Fibroblast of gingiva (primary cell): ENCODE measurements at places on chromosomes 7 and 10.

GRCh38 chr10:36256166-36256565 lies 614.1 kb upstream of the FZD8 start:
- peak; percentile 89 for DNase-seq

DNA sequence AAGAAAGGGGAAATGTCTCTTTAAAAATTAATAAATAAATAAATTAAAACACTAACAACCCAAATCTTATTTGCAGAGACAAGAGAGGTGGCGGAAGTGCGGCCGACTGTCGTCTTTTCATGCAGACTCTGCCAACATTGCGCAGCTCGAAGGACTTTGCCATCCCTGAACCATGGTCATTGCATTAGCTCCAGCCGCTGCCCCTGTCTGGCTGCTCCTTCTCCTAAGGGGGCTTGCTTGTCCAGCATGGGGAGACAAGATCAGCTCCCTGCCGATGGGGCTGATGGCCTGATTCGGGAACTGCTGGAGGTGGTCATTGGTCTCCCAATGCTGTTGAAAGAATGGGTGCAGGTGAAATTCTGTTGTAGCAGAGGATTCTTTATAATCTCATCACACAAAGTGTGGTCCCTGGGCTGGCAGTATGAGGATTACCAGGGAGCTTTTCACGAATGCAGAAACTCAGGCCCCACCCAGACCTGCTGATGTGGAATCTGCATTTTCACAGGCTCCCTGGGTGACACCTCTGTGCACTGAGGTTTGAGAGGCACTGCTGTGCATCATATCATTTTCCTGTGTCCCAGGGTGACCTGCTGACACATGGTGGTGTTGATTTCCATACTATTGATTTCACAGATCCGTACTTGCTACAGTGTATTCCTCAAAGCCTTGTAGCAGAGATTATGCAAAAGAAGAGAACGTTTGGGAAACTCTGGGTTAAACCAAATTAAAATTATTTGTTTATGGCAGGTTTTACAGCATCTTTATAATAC lies 172.4 kb upstream of the ZMIZ1 start:
- DNase-seq = no peak

DNA sequence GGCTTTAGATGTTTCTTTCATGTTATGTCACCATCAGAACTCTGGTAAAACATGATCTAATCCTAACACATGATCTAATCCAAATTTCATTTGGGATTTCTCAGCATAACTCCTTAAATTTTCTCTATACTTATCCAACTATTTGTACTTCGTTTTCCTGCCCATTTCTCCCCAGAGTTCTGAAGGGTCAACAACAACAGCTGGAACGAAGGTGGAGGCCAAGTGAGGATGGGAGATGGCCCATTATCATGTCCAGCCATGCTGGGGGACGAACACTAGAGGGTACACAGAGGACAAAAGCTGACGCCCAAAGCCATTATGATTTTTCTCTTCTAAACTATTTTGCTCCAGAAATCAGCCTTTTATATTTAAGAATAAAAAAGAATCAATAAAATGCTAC lies 185.4 kb downstream of the DOCK4 start:
- no peak for DNase-seq

- no peak for DNase-seq
These were observed 380.6 kb upstream of the IGFBP3 start for GRCh38 chr7:46301677-46302076.

DNA sequence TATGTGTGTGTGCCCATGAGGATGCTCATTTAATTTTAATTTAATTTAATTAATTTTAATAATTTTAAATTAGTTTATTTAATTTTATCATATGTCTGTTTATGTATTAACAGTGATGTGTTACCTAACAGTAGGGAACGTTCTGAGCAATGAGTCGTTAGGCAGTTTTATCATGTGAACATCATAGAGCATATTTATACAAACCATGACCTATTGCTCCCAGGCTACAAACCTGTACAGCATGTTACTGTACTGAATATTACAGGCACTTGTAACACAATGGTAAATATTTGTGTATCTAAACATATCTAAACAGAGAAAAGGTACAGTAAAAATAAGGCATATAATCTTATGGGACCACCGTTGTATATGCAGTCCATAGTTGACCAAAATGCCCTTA lies 13.7 kb upstream of the CFAP69 start:
- no peak for DNase-seq

DNA sequence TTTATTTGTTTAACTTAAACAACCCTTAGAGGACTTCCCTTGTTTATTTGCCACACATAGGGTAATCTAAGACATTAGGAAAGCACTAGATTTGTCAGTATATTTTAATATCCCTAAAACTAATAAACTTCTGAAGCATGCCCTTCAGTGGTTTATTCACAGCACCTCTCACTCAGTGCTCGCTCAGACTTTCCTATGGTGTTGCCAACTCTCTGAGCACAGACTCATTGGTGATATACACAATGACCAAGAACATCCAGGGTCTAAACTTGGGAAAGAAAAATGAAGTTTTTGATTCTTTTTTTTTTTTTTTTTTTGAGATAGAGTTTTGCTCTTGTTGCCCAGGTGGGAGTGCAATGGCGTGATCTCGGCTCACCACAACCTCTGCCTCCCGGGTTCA lies 82.2 kb downstream of the RAB11FIP2 start:
- DNase-seq = peak; percentile 13

GRCh38 chr10:69845574-69846292 lies 44.0 kb downstream of the COL13A1 start:
- DNase-seq = peak; percentile 65

DNA sequence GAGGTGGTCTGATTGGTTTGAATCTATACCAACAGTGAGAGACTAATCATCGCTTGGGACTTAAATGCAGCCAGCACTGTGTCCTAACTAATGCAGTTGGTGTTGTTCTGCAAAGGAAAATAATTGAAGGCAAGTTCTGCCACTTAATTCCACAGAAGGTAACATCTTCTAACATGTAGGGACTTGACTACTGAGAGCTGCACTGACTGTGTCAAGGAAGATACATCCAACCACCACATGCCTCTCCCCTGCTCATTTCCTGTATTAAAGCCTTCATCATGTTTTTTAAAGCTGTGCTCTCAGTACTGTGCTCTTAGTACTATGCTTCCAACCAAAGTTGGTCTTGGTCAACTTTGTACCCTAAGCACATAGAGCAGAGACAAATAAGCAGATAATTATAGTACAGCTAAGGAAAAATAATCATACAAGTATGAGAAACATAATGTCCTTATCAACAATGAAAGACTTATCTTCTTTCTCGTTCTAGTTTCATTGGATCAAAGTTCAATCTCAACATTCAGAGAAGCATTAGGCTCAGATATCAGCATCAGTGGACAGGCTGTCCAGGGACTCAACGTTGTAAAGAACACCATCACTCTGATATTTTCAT lies 2.8 kb upstream of the CYP3A4 start:
- no peak for DNase-seq

DNA sequence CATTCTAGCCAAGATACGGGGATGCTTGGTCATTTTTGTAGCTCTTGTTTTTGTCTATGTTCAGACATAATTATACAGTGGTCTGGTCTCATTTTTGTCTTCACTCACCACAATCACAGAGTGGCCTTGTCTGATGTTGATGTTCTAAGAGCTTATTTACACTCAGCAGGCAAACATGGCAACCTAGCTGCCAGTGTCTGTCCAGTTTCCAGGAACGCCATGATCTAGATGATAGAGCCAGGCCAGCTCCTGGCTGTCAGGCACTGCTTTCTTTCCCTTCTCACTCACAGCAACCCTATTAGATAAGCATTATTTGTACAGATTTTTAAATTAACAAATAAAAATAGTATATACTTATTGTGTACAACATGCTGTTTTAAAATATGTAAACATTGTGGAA lies 98.6 kb upstream of the PHF14 start:
- no peak for DNase-seq

GRCh38 chr10:6721480-6721879 lies 141.4 kb upstream of the PRKCQ start:
- peak; percentile 96 for DNase-seq

GRCh38 chr7:114657279-114657678 lies 242.7 kb downstream of the FOXP2 start:
- no peak for DNase-seq

DNA sequence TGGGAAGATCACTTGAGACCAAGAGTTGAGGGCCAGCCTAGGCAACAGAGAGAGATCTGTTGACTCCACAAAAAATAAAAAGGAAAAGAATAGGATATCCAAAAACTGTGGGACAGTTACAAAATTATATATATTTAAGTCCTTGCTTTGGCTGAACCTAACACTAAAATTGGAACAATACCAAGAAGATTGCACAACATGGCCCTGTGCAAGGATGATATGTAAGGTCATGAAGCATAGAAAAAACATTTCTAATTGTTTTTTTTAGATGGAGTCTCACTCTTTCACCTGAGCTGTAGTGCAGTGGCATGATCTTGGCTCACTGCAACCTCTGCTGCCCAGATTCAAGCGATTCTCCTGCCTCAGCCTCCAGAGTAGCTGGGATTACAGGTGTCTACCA lies 139.0 kb downstream of the TPST1 start:
- peak; percentile 63 for DNase-seq

GRCh38 chr7:47521011-47521795 lies 60.7 kb downstream of the TNS3 start:
- DNase-seq = no peak

GRCh38 chr10:10804998-10805740 lies 212.5 kb upstream of the CELF2 start:
- peak; percentile 59 for DNase-seq

DNA sequence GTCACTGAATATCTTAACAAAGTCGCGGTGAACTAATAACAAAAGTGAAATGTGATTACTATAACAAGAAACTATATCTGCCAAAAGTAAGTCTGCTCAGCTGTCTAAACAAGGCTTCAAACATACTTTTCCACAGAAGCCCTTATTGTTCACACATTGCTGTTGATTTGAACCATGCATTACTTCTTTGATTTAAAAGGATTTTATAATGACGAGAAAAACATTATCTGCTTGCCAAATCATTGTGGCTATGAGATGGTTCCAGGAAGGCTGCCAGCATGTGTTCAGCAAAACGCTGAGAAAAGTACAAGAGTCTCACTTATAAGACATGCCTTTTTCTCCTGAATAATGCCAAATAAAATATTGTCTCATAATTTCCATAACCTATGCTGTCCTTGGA lies 24.4 kb downstream of the RNF133 start:
- DNase-seq = peak; percentile 78

DNA sequence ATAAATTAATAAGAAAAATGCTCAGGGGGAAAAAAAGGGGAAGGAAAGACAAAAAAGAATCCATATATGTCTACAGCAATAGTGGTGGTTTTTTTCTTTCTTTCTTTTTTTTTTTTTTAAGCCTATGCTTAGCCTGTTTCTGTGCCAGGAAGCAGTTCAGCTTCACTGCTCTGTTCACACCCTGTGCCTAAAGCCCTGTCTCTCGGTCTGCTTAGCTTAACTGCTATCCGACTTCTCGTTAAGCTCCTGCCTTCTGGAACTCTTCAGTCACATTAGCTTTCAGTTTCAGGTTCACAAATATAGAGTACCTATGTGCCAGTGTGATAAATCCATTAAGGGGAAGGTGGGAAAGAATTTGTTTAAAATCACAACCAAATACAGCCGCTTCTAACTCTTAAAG lies 26.5 kb upstream of the NRG3 start:
- no peak for DNase-seq

DNA sequence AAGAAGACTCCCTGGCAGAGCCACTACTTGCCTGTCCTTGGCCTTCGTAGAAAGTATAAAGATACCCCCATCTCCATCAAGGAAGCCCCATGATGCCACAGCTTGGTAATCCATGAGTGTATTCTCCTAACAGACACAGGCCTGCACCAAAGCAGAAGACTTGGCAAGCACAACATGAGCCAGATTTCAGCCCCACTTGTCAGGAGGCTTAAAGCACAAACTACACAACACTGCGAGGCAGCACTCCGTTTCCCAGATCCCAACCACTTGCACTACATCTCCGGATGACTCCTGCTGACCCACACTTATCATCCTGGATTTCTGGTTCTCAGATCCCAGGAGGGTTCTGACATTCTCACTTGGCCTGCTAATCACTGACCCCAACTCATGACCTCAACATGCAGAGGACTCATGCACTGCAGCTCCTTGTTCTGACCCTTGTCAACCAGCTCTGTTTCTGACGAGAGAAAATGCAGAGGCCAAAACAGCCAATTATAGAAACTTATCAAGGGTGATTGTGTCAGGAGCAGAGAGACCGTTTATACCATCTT lies 100.8 kb downstream of the RELN start:
- DNase-seq = no peak

GRCh38 chr7:122689346-122690109 lies 9.4 kb downstream of the RNF133 start:
- DNase-seq = no peak

DNA sequence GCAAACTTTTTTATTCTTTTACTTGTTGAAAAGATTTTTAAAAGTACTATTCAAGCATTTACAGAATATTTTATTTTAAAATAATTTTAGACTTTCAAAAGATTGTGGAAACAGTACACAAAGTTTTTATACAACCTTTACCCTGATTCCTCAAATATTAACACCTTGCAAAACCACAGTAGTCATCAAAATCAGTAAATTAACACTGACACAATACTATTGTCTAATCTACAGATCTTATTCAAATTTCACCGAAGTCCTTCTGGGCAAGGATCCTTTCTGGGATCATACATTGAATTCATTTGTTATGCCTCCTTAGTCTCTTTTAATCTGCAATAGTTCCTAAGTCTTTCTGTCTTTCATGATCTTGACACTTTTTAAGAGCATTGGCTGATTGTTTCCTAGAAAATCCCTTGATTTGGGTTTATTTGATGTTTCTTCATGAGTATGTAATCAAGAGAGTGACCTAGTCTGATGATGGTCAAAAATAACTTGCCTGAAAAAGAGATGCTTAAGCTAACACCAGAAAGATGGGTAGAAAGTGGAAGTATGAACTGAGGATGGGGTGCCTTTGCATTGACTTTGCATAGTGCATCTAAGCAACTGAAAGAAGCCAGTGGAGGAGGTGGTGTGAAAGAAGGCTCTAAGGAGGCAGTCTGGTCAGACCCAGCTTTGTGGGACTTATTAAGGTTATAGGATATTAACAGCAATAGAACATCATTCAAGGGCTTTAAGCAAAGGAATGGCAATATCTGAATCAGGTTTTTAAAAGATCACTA lies 9.7 kb downstream of the STAMBPL1 start:
- no peak for DNase-seq

GRCh38 chr7:31894308-31894707 lies 175.9 kb downstream of the PDE1C start:
- no peak for DNase-seq

- no peak for DNase-seq
These were observed 137.9 kb upstream of the HDAC9 start for GRCh38 chr7:18357691-18358090.
